ENCODE measurements at places on chromosomes 2 and 18.

- no peak for DNase-seq
Measured at GRCh38 chr2:74448771-74449170, 6.1 kb upstream of the INO80B start.

DNA sequence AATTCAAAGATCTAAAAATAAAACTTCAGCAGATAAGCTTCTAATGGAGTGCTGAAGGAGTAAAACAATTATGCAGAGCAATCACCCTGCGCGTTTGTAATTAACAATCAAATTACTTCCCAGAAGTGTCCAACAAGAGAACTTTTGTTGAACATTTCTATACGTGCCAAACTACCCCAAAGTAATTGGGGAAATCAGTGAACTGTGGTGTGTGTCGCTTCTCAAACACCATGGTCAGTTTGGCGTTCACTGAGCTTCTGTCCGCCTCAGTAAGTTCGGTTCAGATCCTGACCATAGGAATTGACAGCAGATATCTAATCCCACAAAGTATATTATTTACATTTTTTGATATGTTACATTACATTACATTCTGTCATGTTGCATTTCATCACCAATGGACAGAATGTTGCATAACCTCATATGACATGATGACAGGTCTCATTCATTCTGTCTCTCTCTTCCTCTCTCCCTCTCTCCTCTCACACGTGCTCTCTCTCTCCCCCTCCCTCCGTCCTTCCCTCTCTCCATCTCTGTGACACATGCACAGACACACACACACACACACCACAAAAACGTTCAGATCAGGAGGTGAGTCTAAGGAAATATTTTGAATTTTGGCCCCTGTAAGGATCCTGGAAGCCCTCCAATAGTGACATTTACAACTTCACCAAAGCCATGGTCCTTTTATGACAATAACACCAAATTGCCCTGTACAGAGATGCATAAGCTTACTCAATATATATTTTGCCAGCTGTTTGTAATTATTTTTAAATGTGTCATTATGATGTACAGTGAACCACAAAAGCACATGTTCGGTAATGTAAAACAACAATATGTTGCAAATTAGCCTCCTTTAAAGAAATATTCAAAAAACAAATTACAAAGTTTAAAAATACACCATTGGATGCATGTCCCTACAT, 269.2 kb downstream of the FIGN start:
- DNase-seq = no peak

GRCh38 chr2:218271487-218271797, 1.1 kb downstream of the PNKD start:
- no peak for DNase-seq

DNA sequence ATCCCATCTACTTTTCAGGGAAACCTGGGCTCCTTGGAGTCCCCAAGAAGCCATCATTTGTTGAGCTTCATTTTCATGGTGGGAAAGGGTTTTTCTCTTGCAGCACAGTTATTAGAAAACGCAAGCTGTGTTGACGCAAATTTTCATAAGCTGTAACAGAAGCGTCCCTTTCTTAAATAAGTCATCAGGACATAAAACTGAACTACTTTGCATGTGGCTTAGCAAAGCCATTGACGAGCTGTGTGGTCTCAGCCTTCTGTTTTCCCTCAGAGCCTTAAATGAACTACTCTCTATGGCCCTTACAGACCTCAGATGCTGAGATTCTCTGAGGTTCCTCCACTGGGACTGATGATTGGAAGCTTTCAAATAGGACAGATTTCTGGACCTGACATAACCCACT, 85.1 kb downstream of the ARL4C start:
- DNase-seq = no peak

DNA sequence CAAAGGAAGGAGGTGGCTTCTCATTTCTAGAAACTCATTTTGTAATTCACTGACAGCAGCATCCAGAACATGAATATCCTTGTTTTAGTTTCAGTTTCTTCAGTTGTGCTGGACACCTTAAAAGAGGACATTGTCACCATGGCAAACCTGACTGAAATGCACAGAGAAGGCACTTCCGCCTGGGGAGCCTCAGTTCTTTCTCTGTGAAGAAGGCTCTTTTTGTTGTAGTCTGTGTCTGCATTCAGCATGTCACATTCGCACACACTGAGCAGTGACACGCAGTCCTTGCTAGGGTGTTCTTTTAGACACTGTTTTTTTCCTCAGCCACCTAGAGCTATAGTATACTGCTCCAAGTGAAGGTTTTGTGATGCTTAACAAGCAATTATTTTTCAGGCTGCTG, 9.5 kb upstream of the RPRM start:
- no peak for DNase-seq

GRCh38 chr2:65212115-65212514, 15.5 kb upstream of the ACTR2 start:
- no peak for DNase-seq

DNA sequence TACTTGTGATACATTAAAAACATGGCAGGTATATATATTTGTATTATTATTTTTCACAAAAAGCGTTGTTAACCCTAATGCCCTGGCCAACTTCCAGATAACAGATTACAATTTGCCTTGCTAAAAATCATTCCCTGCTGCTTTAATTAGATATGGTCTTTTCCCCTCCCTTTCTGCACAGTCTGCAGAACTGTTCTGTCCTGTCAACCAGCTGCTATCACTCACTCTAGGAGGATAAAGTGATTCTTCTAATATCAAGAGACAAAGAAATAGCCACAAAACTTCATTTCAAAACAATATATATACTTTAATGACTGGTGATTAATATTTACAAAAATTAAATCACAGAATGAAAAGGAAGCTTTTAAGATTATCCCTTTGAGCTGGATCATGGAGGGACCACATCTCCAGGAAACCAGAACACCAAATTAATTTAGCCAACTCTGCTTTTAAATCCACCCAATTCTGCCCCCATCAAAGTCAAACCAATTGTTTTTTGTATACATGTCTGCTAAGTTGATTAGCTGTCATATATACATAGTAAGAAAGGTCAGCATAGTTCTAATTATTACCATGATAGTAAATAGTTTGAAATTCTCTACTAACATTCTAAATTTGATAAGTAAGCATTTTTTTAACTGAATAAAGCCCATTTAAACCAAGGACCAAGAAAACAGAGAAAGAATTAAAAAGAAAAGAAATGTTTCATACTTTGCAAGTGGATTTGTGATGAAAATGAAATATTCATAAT, 55.7 kb downstream of the RND3 start:
- DNase-seq = no peak

DNA sequence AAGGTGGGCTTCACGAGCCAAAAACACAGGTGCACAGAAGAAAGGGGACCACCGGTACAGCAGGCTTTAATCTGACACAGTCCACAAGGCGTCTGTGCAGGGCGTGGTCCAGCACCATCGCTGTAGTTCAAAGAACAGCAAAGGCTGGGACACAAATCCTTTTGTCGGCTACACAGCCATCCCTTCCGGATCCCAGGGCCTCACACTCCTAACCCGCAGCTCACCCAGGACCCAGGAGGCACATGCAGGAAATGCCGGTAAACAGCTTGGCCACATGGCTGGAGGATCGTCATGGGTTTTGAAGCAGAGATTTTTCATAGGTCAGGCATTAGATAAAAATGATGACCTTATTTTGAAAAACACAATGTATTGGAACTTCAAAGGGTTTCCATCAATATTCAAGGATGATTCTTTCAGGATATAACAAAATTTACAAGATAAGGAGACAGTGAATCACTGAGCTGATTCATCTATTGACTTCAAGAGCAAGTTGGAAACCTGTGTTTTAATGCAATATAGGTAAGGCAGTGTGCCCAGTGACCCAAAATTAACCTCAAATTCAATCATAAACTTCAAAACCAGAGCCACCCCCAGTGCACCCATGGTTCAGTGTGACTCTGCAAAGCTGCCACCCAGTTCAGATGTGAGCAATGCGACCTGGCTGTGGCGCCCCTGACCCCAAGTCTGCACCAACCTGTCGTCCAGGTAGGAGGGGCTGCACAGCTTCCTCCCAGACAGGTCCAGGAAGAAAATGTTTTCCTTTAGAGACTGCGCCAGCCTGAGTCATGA, 74.4 kb downstream of the TMEM18 start:
- DNase-seq = no peak

DNA sequence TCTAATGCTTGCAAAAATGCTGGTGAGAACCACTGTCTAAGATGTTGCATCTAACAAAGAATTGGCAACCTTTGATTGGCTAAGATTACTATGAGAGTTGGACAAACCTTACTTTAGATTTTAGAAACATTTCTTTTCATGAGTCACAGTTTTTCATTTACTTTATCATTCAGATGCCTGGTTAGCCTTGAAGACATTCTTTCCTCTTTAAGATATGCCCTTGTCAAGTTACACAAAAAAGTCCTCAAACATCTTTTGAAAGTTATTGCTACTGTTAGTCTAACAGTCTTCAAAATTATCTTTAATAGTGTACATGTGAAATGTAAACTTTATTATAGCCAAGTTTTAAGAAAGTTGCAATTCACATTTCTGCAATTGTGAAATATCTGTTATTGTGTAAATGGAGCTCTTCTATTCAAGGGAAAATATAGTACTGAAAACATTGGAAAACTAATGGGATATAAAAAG, 276.3 kb downstream of the RND3 start:
- no peak for DNase-seq

DNA sequence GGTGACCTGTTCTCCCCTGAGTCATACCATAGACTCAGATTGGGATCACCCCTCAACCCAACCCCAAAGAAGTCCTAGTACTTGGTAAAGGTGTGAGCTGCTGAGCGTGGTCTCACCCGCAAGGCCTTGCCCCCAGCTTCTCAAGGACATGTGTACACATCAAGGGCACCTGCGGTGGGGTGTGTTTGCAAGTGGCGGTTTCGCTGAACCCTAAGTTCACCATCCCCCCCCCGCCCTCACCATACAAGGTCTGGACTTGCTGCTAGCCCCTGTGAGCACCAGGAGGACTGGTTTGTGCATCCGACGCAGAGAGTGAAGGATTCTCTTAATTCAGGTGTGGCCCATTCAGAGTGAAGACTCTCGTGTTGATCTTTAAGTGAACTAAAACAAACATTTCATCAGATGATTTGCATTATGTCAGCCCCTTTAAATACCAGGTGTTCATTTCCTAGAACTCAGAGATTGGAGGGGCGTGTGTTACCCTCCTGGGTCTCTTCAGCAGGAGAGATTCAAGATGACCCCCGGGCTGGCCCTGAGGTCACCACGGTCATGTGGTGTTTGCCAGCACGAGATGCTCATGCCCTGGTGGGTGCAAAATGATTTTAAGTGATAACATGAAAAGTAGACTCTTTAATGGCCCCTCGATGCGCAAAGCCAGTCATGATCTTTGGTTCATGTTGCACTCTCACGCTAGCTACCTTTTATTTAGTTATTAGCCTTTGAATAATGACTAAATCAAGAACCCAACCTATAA, 27.8 kb downstream of the MTERF4 start:
- DNase-seq = no peak

- DNase-seq = no peak
Measured at GRCh38 chr2:240232264-240232915, 91.9 kb upstream of the OTOS start.

GRCh38 chr2:187545238-187545751, 8.9 kb downstream of the TFPI start:
- no peak for DNase-seq

- DNase-seq = no peak
Measured at GRCh38 chr18:54983041-54983686, 23.9 kb upstream of the CCDC68 start.

DNA sequence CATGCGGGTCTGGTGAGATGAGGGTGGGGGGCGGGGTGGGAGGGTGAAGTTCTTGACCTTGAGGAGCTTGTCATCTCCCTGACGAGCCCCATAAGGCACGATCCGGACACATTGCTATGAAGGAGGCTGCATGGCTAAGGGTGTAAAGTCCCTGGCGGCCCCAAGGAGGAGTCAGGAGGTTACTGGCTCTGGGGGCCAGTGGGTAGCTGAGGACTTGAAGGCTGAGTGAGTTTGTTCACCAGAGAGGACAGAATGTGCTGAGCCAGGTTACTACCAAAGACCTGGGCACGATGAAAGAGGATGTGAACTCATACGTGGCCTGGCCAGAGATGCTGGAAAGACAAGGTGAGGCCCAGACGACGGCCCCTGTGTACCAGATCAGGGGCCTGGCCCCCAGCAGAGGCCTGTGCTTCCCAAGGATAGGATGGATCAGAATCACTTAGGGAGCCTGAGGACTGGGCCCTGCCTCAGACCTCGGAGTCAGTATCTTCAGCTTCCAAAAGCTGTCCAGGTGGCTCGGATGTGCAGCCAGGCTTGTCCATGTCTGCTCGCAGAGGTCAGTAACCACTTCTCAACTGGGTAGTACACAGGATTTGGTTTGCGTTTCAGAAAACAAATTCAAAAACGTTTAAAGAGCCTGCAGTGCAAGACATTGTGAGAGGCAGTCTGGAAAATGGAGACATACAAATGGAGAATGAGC, 110.9 kb downstream of the RNF144A start:
- DNase-seq = no peak

GRCh38 chr2:223894009-223894408, 51.1 kb downstream of the WDFY1 start:
- DNase-seq = no peak

- no peak for DNase-seq
Measured at GRCh38 chr2:231161877-231162329, 36.5 kb upstream of the ARMC9 start.

- DNase-seq = no peak
Measured at GRCh38 chr2:3754795-3755194, 51.4 kb downstream of the DCDC2C start.

GRCh38 chr2:235854276-235854675, 313.9 kb downstream of the GBX2 start:
- DNase-seq = no peak

DNA sequence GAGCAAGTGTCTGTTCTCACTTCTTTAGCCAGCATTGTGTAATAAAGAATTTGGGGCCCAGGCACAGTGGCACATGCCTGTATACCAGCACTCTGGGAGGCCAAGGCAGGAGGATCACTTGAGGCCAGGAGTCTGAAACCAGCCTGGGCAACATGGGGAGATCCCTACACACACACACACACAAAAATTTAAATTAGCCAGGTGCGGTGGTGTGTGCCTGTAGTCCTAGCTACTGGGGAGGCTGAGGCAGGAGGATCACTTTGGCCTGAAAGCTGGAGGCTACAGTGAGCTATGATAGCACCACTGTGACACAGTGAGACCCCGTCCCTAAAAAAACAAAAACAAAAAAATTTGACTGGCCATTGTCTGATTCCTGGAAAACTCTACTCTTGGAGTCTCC, 8.3 kb downstream of the REV1 start:
- DNase-seq = no peak

Data from stimulated activated CD4-positive, alpha-beta T cell treated with anti-CD3 and anti-CD28 coated beads, Interleukin-15, amount 100 ng/mL, for 1 hour (primary cell).